ENCODE measurements at places on chromosomes 2 and 18.

- DNase-seq, result no peak
Observed at GRCh38 chr2:136113209-136113971, 4.6 kb downstream of the CXCR4 start.

GRCh38 chr2:152762202-152762601, 43.8 kb downstream of the ARL6IP6 start:
- no peak for DNase-seq

GRCh38 chr2:180195847-180196246, 188.8 kb upstream of the CWC22 start:
- DNase-seq, result no peak

DNA sequence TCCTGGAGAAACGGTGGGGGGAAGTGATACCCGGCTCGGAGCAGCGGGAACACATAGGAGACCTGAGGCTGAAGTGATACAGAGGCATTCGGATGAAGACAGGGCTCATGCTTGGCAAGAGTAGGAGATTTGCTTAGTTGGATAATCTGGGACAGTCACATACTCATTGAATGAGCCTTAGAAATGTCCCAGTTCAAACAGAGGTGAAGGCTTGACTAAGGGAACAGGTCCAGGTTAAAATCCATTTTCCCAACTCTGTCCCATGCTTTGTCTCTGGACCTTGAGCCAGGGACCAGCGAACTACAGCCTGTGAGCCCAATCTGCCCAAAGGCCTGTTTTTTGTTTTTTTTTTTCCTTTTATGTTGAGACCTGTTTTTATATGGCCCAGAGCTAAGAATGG, 1.3 kb downstream of the UGT1A6 start:
- no peak for DNase-seq

DNA sequence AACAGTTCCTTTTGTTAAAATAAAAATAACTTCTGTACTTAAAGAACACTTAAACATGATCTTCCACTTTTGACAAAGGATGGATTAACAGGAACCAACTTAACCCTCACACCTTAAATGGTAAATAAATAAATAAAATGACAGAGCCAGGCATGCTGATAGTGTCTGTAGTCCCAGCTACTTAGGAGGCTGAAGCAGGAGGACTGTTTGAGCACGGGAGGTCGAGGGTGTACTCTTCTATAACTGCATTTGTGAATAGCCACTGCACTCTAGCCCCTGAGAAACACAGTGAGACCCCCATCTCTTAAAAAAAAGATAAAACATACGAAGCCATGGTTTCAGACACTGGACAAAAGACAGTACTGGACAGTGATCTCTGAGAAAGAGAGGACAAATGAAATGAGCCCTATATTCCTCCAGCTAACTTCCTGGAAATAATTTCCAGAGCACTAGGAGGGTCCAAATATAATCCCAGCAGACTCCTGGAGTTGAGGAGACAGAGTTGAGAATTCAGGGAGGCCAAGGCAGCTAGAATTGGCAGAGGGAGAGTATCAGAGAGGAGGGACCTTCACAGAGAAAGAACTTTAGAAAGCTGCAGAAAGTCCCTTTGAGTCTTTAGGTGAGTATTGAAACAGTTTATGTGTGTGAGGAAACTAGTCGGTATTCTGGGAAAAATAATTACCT, 17.4 kb downstream of the PPP4R1 start:
- DNase-seq, result no peak

Measured in stimulated activated CD4-positive, alpha-beta T cell treated with anti-CD3 and anti-CD28 coated beads, Interleukin-4, amount 100 ng/mL, for 4 hours (primary cell).